ENCODE measurements at places on chromosomes 2 and 18.

- peak; percentile 42 for DNase-seq
Measured at GRCh38 chr2:168348076-168348475, 100.7 kb upstream of the STK39 start.

GRCh38 chr2:236628256-236628901 lies 58.8 kb downstream of the ACKR3 start:
- no peak for DNase-seq

- no peak for DNase-seq
Measured at GRCh38 chr2:55088400-55088799, 38.1 kb upstream of the RTN4 start.

DNA sequence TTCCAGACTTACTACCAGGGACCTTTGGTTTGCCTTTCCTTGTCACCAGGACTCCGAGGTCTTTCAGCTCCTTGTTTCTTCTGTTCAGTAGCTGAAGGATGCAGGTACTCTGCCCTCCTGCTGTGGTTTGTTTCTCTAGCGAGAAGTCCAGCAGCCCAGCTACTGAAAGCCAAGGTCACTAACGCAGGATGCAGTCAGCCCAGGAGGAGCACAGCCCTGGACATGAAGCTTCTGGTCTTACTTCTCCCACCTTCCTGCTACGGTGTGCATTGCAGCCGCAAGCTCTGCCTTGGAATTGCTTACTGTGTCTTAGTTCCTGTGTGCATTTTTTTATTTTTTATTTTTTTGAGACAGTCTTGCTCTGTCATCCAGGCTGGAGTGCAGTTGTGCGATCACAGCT lies 62.4 kb downstream of the DGKD start:
- DNase-seq, result no peak

DNA sequence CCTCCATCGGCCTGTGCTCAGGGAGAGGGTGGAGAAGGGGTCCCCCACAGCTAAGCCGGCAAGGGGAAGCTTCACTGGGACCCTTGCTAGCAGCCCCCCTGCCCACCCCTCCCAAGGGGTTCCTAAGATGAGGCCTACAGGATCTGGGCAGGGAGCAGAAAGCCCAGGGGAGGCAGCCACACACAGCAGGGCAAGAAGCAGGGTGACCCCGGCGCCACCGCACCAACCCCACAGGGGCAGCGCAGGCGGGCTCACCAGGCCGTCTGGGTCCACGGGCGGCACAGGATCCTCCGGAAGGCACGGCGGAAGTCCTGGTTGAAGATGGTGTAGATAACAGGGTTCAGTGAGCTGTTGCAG lies 1.8 kb downstream of the ADRA2B start:
- no peak for DNase-seq

- no peak for DNase-seq
Measured at GRCh38 chr2:145431181-145431951, 911.4 kb upstream of the ZEB2 start.

DNA sequence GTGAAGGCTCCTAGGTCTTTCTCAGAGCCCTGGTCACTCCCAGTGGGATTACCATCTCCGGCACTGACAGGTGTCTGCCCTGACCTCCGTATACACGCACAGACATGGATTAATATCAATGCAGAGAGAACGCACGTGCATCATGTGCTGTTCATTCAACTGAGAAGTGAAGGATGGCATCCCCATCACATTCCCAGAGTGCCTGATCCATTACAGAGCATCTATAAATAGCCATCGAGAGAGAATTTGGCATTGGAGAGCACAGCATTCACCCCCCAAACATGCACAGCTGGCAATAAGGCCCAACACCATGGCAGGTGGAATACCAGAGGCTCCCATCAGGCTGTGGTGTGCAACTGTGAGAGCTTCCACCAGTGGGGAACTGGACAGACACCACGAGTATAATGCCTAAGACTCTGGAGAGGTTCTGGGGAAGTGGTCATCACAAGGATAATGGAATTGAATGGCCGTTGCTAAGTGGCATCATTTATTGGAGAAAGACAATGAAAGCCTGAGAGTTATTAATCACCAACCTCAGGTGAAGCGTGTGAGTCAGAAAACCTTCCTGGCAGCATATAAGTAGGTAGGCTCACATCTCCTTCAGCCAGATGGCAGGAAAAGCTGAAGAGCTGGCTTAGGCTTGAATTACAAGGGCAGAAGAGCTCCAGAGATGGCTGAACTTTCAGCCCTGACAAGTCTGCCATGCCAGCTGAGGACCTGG lies 244.5 kb upstream of the ID2 start:
- DNase-seq, result no peak

- DNase-seq, result no peak
Measured at GRCh38 chr18:44392933-44393332, 287.8 kb upstream of the SETBP1 start.

DNA sequence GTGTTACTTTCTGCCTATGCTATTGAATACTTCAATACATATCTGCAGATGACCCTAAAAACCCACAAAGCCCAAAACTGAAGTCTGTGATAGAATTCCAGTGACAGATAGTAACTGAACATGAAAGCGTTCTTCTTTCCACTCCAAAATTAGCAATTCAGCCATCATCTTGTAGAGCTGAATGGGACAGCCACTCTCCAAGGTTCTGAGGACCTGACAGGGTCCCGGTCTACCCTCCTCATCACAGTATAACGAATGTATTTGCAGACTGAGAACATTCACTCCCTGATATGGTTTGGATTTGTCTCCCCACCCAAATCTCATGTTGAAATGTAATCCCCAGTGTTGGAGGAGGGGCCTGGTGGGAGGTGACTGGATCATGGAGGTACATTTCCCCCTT lies 189.5 kb downstream of the MTCL1 start:
- no peak for DNase-seq

- no peak for DNase-seq
Measured at GRCh38 chr2:144501118-144501517, 18.8 kb downstream of the ZEB2 start.

DNA sequence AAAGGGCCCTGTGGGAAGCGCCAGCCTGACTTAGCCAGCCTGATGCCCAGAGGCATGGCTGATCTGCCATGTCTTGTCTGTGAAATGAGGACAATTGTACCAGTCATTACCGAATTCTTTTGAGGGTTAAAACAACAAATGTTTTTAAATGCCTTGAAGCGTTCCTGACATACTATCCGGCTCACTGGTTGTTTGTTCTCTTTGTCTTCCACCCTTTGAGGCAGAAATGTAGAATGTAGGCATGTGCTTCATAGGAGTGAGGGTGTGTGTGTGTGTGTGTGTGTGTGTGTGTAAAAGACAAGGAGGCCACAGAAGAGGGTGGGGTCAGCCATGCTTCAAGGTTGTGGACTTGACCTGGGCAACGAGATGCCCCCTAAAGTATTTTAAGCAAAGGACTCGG lies 35.5 kb downstream of the TGFBRAP1 start:
- DNase-seq, result no peak

DNA sequence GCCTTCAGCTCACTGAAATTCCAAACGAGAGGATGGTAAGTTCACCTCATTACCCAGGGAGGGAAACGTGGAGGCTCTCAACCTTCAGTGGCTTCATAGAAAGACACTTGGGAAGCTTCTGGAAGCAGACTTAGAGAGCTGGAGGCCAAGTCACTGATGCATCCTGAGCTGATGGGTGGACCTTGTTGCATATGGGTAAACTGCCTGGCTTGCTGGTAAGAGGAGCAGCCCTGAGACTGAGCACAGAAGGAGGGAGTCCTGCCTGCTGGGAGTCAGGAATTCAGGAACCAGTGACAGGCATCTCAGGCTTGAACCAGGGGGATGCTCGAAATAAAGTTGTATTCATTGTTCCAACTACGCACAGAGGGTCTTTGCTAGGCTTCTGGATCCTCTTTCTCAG lies 66.5 kb upstream of the NPAS2 start:
- DNase-seq, result no peak

GRCh38 chr2:190532581-190532980 lies 1.9 kb downstream of the NEMP2 start:
- DNase-seq, result peak; percentile 90

- no peak for DNase-seq
Measured at GRCh38 chr2:78065366-78065765, 543.2 kb upstream of the LRRTM4 start.

DNA sequence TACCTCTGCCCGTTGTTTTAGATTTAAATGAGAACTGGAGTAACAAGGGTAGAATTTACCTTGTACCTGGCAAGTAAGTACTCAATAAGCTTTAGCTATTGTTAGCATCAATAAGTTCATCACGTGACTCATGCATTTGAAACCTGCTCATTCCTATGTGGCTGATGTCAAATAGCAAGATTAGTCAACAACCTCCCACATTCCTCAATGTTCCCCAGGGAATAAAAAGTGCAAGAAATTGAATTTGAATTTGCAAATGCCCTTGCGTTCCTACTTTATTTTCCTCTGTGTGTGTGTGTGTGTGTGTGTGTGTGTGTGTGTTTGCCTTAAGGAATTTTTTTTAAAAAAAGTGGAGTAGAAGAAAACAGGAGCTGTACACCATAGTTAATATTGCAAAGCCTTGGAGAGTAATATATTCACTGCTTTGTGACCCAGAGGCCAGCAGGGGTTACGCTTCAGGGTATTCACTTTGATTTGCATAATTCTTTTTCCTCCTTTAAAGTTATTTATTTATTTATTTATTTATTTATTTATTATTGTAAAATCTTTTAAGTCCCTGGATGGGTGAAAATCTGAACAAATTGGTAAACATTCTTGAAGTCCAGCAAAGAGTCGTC lies 43.9 kb upstream of the DNAH7 start:
- no peak for DNase-seq

- no peak for DNase-seq
Measured at GRCh38 chr2:237453671-237454070, 33.4 kb upstream of the MLPH start.

DNA sequence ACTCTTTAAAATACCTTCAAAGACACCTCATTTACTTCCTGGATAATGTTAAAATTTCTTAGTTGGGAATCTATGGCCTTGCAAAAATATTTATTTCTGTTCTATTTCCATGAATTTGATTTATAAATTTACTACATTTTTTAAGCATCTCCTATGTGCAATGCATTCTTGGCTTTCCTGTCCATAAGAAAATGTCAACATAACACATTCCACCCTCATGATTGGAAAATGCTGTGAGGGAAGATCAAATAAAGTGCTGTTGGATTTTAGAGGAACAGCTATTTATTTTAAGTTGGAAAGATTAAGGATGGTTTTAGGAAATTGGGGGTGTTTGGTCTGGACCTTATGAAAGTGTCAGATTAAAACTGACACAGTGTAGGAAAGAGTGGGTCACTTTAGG lies 45.4 kb upstream of the MC4R start:
- no peak for DNase-seq

- DNase-seq, result no peak
Measured at GRCh38 chr18:32629981-32630700, 142.7 kb downstream of the KLHL14 start.

- DNase-seq, result peak; percentile 74
Measured at GRCh38 chr2:74532222-74532621, 2.5 kb downstream of the HTRA2 start.

GRCh38 chr2:233993461-233993860 lies 57.0 kb upstream of the SPP2 start:
- DNase-seq, result no peak

DNA sequence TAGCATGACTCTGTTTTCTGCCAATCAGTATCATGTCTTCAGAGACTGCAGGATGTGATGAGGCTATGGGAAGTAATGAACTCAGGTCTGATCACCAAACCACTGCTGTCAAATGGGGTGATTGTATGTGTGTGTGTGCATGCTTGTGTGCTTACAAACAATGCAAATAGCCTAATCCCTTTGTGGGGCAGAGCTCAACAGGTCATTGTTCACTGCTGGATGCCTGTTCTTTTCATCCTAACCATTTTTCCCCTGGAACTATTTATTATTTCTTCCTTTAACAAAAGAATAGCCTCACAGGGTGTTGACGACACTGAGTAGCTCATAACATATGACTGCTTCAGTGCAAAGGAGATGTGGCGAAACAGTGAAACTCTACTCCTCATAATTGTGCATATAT lies 55.9 kb downstream of the NXPH2 start:
- no peak for DNase-seq

- DNase-seq, result no peak
Measured at GRCh38 chr2:187566712-187567111, 12.5 kb upstream of the TFPI start.

GRCh38 chr2:32617599-32618189 lies 10.2 kb upstream of the TTC27 start:
- DNase-seq, result no peak

- DNase-seq, result no peak
Measured at GRCh38 chr2:215848698-215849097, 164.7 kb downstream of the MREG start.

DNA sequence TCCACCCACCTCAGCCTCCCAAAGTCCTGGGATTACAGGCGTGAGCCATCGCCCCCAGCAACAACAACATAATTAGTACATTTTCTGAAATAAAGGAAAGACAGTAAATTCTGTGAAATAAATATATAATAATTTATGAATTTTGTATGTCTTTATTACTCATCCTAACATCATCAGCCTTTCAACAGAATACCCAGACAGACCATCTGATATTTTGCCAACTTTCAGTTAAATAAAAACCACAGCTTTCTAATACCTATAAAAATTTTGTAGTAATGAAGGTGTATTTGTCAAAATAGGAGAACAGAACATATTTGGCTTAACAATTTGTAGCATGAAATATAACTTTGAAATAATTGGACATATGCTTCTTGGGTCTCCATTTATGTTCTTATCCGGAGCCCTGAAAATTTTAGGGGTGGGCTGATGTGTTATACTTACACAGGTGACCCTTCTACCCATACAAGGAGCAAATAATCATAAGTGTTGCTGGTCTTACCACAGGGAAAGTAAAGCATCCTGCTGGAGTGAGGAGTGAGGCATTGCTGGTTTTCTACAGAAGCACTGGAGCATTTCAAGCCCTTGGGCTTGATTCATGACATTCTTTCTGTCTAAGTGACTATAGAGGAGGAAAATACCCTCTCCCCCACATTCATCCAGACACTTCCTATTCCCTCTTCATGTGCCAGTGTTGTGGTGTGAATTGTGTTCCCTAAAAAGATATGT lies 99.3 kb downstream of the SPOPL start:
- no peak for DNase-seq
